ENCODE measurements at places on chromosomes 5 and 9.

- DNase-seq = no peak
Measured at GRCh38 chr9:85900504-85901201, 40.3 kb upstream of the NAA35 start.

DNA sequence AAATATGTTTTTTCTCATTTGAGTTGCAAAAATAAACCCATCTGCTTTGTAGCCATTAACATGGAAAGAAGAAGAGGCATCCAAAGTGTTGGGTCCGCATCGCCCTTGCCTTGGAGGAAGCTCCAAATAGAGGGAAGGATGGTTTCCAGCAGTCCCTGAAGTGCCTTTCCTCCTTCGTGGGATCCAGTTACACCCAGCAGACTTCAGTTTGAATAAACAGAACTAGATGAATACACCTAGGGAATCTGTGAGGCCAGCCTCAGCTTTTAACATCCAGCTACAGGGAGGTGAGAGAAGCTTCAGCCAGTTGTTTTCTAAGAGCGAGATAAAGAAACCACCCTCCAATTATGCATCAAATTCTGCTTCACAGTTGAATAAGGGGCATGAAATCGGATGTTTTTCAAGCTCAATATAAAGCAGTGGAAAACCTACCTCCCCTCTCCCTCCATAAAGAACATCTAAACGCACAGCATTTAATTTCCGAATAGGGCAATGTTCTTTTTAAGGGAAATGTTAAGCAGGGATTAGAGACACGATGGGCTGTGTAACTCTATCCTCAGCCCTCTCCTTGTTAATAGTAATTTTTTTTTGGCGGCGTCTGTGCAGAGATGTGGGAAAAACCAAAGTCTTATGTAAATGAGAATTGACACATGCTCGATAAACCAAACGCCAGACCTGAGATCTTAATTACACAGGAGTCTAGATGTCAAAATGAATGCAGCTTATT is 264.7 kb downstream of the SLIT3 start:
- no peak for DNase-seq

- DNase-seq = no peak
Measured at GRCh38 chr9:112232233-112232632, 57.1 kb upstream of the SUSD1 start.

DNA sequence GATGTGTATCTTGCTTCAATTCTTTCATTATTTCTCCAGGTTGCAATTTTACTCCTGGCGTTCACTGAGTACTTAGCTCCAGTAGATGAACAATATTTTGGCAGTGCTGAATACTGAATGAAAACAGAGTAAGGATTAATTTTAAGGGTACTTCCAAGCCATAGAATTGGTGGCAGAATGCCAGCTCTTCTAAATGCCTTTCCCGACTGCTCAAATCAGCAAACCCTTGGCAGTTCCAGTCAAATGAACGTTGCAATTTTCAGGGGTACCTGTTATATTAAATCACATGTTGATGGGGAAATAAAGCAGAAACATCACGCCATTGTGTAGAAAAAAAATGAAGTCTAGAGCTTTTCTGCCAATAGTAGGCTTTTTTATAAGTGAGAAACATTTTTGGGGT is 282.4 kb upstream of the RPS23 start:
- DNase-seq = no peak

- DNase-seq = no peak
Measured at GRCh38 chr9:13378154-13378553, 98.7 kb upstream of the MPDZ start.

- DNase-seq = no peak
Measured at GRCh38 chr9:112198646-112199045, 23.5 kb upstream of the SUSD1 start.

DNA sequence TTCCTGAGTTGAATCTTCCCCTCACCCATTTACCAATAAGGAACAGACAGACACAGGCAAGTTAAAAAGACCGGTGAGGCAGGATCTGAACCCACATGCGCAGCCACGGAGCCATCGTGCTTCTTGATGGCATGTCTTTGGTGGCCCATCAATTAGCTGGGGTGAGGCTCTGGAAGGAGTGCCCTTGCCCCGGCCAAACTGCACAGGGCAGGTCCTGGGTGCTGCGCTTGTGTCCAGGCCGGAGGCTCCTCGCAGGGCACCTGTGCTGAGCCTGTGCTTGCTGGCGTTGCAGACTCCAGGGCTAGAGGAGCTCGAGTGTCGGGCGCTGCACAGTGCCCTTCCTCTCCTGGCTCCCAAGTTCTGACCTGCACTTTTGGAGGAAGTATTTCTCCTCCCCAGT is 66.4 kb downstream of the PSMB7 start:
- DNase-seq = no peak

DNA sequence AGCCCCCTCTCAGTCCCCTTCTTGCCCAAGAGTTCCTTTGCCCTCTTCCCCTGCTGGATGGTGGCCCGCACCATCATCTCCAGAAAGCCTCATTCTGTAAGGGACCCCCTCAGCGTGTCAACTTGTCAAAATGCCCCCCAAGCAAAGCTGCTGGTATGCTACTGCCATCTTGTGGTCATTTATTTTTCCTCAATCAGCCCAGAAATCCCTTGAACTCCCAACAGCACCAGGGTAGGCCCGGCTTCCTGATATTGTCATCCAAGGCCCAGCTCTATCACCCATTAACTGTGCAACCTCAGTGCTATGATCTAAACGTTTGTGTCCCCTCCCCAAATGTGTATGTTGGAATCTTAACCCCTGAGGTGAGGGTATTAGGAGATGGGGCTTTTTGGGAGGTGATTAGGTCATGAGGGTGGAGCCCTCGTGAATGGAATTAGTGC is 53.2 kb upstream of the FBXW11 start:
- DNase-seq = no peak

- no peak for DNase-seq
Measured at GRCh38 chr9:137369061-137369787, 53.7 kb downstream of the EXD3 start.

DNA sequence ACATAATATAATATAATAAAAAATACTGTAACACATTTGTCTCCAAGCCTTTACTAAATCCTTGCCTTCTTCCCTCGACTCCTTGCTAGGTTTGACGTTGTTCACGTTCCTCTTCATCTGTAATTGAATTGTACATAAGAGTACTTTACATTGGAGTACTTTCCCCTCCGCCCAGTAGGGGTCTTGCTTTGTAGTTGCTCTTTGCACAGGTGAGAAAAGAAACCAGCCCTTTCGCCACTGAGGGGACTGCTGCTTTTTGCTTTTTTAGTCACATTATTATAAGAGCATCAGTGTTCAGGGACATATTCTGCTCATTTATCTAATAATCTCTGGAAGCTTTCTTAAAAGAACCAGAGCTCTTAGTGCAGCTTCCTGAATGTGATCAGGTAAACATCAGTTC is 115.0 kb downstream of the CETN3 start:
- no peak for DNase-seq

GRCh38 chr9:72533322-72533721 is 11.9 kb downstream of the TMC1 start:
- no peak for DNase-seq

- no peak for DNase-seq
Measured at GRCh38 chr9:129968690-129969485, 74.1 kb downstream of the FNBP1 start.

GRCh38 chr9:18756712-18757125 is 276.3 kb downstream of the SAXO1 start:
- DNase-seq = no peak

DNA sequence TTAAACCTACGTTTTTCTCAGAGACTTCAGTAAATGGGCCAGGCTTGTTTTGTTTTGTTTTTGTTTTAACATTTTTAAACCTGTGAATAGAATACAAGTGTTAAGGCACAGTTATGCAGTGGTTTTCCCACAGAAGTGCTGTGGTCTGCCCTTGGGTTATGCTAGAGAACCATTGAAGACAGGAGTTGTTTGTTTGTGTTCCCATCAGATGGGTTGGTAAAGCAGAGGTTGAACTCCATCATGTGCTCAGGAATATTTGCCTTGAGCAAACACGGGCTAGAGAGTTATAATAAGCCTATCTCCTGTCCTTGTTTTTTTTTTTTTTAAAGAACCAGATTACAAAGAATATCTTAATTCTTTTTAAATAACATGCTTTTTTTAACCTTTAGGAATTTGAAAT is 28.5 kb downstream of the RHOBTB3 start:
- DNase-seq = no peak

DNA sequence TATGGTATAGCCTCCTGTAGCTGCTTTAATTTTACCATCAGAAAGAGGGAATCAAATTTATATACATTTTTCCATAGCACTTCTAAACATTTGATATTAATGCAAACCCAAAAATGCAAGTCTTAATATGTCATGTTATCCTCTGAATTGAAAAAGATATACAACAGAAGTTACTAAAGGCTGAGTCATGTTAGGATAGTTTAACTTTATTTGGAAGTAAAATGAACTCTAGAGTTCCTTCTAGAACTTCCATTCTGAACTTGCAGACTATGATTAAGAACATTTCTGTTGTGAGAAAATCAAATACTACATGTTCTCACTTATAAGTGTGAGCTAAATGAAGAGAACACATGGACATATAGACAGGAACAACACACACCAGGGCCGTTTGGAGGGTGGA is 317.3 kb upstream of the PRR16 start:
- no peak for DNase-seq

- DNase-seq = no peak
Measured at GRCh38 chr5:78268356-78268755, 26.1 kb downstream of the AP3B1 start.

DNA sequence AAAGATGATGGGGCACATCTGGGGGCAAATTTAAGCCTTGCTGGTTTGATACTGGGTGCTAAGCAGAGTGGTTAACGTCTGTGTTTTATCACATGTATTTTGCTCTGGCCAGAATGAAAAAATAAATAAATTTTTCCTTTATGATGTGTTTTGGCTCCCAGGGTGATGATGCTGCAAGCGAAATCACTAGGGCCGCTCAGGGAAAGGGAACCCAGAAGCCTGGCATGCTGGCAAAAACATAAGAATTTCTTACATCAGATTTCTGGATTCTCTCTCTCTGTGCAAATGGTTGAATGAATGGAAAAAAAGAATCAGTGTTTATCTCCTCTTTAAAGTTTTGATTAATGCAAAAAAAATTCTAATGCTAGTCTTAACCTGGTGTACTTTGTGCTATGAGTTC is 1975.2 kb upstream of the C9orf72 start:
- DNase-seq = no peak

GRCh38 chr9:20582150-20582549 is 40.1 kb downstream of the MLLT3 start:
- DNase-seq = no peak

- no peak for DNase-seq
Measured at GRCh38 chr9:106753155-106753671, 109.8 kb upstream of the ZNF462 start.

GRCh38 chr9:135827866-135828580 is 79.3 kb downstream of the CAMSAP1 start:
- no peak for DNase-seq

GRCh38 chr9:136401173-136401922 is 1.4 kb upstream of the SNAPC4 start:
- DNase-seq = no peak

- DNase-seq = no peak
Measured at GRCh38 chr9:97591535-97591934, 41.6 kb downstream of the TSTD2 start.

DNA sequence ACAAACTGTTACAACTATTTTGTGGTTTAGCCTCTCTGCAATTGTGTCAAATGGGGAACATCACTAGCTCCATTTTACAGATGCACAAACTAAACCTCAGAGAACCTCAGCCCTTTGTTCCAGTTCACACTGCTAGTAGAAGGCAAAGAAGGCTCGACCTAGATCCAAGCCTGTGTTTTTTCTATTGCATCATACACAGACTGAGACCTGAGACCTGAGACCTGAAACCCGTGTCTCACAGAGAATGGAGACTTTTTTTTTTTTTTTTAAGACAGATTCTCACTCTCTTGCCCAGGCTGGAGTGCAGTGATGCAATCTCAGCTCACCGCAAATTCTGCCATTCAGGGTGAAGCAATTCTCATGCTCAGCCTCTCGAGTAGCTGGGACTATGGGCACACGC is 120.8 kb downstream of the GALNT10 start:
- no peak for DNase-seq

DNA sequence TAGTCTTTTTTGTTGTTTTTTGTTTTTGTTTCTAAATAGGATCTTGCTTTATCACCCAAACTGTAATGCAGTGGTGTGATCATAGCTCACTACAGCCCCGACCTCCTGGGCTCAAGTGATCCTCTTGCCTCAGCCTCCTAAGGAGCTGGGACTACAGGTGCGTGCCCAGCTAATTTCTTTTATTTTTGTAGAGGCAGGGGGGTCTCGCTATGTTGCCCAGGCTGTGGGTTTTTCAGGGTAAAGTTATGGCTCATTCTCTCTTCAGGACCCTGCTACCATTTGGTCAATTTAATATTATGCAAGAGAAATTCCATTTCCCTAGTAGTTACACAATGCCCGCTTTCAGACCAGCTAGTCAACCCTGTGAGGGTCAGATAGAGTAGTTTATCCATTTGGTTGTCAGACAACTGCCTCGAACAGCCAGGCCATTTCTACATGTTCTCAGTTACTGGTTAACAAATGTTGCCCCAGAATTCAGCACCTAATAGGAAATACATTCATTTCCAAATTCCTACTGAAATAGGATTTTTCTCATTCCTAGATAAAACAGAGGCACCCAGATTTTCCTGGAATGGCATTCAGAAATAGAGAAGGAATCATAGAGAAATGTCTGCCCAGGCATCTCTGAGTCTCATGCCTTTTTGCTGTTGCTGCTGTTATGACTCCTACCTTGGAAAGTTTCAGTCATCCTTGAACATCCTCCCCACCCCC is 6.4 kb upstream of the GLIS3 start:
- DNase-seq = peak; percentile 21

GRCh38 chr9:135255841-135256580 is 168.5 kb downstream of the OLFM1 start:
- no peak for DNase-seq

GRCh38 chr9:35556776-35557175 is 48.3 kb upstream of the TESK1 start:
- no peak for DNase-seq

DNA sequence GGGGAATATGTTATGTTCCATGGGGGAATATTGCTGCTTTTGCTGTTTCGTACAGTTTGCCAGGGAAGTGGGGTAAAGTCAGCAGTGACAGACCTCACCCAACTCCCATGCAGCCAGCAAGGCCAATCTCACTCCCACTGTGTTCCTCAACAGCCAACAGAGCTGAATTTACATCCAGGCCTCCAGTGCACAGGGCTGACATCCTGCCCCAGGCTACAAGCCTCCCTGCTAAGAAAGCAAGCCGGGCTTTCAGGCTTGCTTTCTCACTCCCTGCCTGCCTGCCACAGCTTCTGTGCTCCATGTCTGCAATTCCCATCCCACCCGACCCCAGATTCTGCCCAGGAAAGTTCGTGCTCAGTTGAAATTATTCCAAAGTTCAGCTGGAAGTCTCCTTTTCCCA is 25.5 kb upstream of the SNCAIP start:
- no peak for DNase-seq

DNA sequence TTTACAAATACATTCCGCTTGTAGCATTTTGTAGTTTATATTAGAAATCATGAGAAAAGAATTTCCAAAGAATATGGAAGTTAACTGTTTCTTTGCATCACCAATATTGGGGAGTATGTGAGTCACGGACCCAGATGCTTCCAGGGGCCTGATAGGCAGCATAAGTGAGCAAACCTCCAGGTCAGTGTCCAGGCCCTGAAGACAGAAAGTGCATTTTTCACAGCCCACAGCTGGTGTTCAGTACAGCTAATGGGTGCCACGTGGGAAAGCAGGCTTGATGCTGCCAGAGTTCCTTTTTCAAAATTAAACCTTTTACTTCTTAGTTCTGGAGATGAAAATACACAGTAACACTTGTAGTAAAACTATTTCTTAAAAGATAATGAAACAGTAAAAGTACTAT is 454.4 kb upstream of the ACTBL2 start:
- no peak for DNase-seq

All from activated T-cell treated with anti-CD3 and anti-CD28 coated beads, Interleukin-2, amount 50 U/mL, for 4 hours (primary cell).